ENCODE measurements at places on chromosomes 5 and 9.

DNA sequence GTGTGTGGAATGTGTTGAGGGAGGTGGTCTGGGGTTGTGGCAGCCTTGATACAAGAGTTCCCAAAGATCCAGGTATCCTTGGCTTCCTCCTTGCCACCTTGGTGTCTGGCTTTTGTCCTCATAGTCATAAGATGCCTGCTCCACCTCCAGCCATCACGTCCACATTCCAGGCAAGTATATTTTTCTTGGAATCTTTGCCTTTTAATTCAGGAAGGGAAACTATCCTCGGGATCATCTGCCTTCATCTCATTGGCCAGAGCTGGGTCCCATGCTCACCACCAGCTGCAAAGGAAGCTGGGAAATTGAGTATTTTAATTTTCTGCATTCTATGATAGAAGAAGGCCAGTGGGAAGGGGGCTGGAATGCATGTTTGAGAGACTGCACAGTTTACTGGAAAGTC is 186.7 kb downstream of the C9orf50 start:
- DNase-seq, result no peak

DNA sequence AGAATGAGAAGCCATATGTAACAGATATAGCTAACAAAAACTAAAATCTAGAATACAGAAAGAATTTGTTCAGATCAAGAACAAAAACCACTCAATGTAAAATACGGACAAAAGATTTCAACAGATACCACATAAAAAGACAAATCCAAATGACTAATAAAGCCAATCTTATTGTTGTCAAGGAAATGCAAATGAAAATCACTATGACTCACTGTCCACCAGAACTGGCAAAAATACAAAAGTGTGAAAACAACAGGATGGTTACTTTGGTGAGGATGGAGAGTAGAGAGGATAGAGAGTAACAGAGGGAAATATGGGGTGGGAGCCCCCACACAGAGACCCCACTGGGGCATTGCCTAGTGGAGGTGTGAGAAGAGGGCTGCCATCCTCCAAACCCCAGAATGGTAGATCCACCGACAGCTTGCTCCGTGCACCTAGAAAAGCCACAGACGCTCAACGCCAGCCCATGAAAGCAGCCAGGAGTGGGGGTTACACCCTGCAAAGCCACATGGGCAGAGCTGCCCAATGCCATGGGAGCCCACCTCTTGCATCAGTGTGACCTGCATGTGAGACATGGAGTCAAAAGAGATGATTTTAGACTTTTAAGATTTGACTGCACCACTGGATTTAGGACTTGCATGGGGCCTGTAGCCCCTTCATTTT is 15.2 kb upstream of the RHOBTB3 start:
- DNase-seq, result no peak

GRCh38 chr9:95971815-95972214 is 96.3 kb downstream of the ERCC6L2 start:
- no peak for DNase-seq

- no peak for DNase-seq
Observed at GRCh38 chr5:142364251-142365145, 39.7 kb upstream of the SPRY4 start.

DNA sequence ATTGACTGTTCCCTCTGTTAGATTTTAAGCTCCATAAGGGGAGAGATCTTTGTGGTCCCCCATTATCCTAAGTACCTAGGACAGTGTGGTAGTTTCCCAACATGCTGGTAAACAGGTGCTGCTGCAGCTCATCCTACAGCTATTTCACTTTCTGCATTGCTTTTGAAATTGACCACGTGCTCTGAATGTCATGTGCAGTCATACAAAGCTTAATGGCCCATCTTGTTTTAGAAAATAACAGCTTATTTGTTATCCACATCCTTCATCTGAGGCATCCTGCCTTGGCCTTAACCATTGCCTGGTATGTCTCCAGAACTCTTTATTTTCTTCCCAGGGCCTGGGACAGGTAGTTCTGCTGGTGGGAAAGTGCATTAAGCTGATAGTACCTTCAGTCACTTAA is 14.7 kb downstream of the PIK3R1 start:
- no peak for DNase-seq

DNA sequence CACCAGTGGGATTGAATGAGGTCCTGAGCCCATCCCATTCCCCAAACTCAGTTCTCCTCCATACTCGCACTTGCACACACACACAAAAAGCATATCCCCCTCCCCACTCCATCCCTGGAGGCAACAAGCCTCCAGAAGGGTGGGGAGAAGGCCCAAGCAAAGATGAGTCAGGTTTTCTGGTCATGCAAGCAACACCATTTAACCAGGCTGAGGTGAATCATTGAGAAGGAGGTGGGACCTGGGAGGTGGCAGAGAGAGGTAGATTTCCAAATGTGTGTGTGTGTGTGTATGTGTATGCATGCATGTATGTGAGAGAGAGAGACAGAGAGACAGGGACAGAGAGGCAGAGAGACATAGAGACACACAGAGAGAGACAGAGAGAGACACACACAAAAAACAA is 185.2 kb upstream of the TRIM32 start:
- no peak for DNase-seq

GRCh38 chr5:94503677-94504076 is 114.7 kb downstream of the KIAA0825 start:
- no peak for DNase-seq

DNA sequence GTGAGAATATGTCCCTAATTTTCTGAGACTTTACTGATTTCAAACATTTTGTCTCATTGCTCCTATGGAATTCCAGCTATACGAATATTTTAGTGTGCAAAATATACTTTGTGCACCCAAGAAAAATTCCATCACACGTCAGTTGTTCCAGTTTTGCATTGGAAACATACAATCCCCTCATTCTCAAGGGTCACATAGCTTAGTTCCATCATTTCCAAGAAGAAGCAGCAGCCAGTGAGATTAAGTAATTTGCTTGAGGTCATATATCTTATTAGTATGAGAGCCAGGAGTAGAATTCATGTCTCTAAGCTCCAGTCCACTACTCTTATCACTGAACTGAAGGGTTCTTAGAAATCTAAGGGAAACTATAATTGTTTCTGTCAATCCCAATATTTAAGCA is 746.7 kb upstream of the C9orf72 start:
- no peak for DNase-seq

DNA sequence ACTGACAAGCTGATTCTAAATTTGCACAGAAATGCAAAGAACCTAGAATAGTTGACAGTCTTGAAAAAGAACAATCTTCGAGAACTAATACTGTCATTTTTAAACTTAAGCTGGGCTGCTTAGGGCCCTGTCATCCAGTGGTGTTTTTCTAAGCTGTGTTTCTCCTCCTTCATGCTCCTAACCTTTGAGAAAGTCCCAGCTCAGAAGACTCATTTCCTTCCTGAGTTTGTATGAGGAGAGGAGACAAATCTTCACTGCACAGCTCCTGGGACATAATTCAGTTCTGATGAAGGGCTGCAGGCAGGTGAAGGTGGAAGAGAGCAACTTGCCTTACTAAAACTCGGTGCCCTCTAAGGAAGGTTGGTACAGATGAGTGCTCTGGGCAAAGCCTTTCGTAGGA is 109.5 kb upstream of the ANKRD55 start:
- no peak for DNase-seq

GRCh38 chr5:160772854-160773253 is 79.2 kb downstream of the ATP10B start:
- no peak for DNase-seq

GRCh38 chr9:131968632-131969031 is 111.0 kb downstream of the MED27 start:
- DNase-seq, result no peak

DNA sequence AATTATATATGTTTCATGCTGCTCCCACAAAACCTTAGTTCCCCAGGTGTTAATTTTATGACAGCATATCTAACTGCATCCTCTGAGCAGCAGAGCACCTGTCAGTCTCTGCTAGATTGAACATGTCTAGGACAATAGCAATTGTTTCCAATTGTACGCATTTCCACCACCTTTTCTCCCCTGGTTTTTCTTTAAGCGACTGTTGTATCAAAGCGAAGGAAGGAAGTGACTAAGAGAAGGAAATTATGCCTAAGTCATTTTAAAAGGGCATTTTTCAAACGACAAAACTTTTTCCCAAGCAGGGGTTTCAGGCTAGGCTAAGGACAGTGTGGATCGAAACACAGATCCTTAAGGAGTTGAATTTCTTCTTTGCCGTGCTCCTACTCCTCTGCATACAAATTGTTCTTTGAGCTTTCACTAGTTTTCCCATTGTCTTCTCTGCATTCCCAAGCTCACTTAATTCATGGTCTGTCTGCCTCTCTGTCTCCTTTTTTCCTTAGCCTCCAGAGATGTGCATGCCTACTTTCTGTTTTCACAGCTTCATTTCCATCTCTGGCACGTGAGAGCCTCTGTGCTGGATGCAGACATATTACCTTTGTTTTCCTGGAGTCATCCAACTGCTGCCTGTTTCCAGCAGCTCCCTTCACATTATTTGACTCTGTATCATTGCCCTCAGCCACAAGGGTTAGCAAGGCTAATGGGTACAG is 39.4 kb upstream of the STARD4 start:
- no peak for DNase-seq

DNA sequence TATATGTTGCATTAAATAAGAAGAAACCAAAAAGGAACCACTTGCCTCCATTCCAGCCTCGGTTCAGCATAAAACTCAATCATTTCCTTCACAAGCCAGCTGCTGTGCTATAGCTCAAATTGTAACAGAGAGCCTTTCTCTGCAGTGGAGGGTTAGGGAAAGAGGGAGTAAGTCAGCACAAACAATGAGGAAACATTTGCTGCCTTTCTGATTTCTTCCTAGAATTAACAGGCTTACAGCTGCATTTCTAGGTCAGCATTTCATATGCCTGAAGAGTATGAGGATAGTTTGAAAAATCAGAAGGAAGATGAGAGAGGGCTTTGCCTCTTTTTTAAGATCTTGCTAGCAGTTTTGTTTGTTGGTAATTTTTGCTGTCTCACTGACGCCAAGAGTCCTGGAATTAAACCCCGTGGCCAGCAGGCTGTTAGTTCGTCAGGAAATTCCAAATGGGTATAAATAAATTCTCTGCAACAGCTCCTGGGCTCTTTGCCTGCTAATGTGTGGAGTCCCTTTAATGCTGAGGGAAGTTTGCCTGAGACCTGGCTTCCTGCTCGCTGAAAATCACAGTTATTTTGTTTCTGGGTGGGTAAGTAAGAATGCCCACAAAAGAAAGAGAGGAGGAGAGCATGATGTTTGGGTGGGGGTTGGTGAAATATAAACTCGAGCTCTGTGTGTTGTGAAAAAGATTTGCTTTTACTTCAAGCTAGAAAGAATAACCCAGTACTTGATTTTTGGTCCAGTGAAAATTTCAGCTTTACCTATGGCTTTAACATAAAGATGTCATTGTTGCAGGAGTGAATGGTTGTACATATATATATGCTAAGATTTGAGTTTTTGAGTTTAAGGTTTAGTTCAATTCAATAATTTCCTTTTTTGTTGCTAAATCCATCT is 148.1 kb upstream of the DMRT1 start:
- no peak for DNase-seq

GRCh38 chr9:35258660-35259474 is 97.1 kb downstream of the UNC13B start:
- peak; percentile 22 for DNase-seq

DNA sequence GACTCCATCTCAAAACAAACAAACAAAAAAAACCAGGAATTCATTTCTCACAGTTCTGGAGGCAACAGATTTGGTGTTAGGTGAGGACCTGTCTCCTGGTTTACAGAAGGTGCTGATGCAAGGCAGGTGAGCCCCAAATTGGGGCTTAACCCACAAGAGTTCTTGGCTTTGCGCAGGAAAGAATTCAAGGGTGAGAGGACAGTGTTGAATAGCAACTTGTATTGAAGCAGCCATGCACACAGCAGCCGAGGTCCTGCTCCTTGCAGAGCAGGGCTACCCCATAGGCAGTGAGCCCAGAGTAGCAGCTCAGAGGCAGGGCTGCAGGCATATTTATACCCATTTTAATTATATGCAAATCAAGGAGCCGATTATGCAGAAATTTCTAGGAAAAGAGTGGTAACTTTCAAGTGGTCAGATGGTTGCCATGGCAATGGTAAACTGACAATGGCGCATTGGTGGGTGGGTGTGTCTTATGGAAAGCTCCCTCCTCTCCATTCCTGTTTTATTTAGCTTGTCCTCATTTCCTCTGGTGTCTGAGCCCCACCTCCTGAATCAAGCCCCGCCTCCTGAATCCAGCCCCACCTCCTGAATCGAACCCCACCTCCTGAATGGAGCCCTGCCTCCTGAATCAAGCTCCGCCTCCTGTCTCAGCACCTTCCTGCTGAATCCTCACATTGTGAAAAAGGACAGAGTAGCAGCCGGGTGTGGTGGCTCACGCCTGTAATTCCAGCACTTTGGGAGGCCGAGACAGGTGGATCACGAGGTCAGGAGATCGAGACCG is 34.5 kb upstream of the COL5A1 start:
- DNase-seq, result no peak

DNA sequence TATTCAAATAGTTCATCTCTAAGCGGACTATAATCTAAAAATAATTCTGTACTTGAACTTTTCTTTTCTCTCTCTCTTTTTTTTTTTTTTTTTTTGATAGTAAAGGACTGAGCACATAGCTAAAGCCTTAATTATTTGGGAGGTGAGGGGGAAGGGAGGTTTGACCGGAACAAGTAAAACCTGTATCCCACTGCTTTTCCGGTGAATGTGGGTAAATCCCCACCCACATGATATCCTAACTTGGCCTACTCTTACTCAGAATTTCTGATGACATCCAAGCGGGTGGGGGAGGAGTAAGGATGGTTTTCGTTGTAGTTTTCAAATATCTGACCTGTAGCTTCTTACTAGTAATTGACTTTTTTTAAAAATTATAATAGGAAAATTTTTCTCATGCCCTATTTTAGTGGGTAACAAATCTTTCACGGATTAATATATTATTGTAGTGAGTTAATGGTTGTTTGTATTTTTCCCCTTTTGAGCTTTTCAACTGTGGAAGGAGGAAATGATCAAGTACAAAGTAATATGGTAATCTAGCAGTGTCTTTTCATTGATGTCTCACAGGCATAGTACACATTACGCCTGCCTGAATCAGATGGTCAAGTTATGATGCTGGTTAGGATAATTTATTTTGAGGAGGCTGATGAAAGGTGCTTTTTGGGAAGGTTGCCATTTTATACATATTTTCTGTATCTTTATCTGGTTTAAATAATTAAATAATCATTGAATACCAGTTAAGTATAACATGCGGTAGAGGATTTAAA is 2.2 kb upstream of the ELL2 start:
- no peak for DNase-seq

- DNase-seq, result no peak
Observed at GRCh38 chr5:89380635-89381034, 497.7 kb upstream of the MEF2C start.

- no peak for DNase-seq
Observed at GRCh38 chr9:72471096-72471495, 50.3 kb upstream of the TMC1 start.

GRCh38 chr5:27172693-27173092 is 134.3 kb upstream of the CDH9 start:
- DNase-seq, result no peak

DNA sequence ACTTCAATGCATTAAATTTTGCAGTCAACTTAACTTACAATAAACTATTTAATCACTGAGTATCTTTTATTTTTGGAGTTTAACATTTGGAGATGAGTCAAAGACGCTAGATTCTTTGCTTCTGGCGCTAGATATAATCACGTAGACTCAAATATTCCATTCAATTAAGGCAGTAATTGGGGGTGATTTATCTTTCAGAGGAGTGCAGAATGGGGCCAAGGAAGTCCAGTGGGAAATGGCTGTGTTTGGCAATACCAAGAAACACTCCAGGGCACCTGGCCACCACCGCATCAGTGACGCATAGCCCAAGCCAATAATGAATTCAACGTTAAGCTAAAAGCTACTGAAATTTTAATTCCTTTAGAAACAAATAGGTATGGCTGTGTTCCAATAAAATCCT is 81.2 kb downstream of the PHAX start:
- DNase-seq, result no peak

- DNase-seq, result no peak
Observed at GRCh38 chr9:16369427-16369826, 501.0 kb downstream of the BNC2 start.
